HepG2 (cell line): ENCODE measurements at places on chromosomes 1 and 21. TPM values are rescaled to one million over a fixed set of nuclear protein-coding genes. Genes with fewer than 3 reads are reported as not detected.

ACTL8 gene
- 0.64 and 1.0 TPM in 2 replicates for total RNA-seq

TRIM63 gene
- not detected in 2 replicates for total RNA-seq

LYPD8 gene
- not detected in 2 replicates for total RNA-seq

C1orf56 gene
- 0.74 and 1.5 TPM in 2 replicates for total RNA-seq

SLFNL1 gene
- 0.07 TPM in 1 of 2 replicates, not detected in the other for total RNA-seq

GRCh38 chr1:85577419-85578320 is 2.9 kb upstream of the CCN1 start:
- DNase-seq: no peak
- no peaks in the 10 kb centered on the region; the same call in 1 of the 2 replicates for H3K27me3 ChIP-seq
- H3K4me3 ChIP-seq: peak overlapping the region; percentile 90
- no peak overlapping the region for H3K27ac ChIP-seq
- no peaks in the 10 kb centered on the region for H3K36me3 ChIP-seq

DNA sequence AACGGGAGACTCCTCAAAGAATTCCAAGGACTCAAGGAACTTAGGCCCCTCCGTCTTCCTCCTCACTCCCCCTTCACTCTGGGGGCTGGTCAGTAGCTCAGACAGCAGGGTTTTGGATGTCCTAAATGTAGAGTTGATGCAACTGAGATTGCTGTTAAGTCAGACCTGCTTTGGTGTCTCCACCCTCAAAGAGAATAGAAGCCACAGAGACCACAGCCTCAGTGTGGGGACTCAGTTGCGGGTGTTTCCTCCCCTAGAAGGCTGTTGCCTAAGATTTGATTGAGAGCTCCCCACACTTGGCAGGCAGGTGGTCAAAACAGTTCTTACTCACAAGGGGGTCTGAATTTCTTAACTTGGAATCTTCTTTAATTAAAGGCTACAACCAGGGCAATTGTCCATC is 7.6 kb downstream of the MAN1C1 start:
- H3K27ac ChIP-seq: no peak overlapping the region
- no peak overlapping the region for H3K4me3 ChIP-seq
- DNase-seq: no peak
- no peaks in the 10 kb centered on the region for H3K36me3 ChIP-seq

- H3K4me3 ChIP-seq: no peak overlapping the region
- no peak overlapping the region for H3K27ac ChIP-seq
- no peaks in the 10 kb centered on the region for H3K27me3 ChIP-seq
- DNase-seq: no peak
Observed at GRCh38 chr21:22278366-22278765, 1280.2 kb downstream of the NCAM2 start.

- DNase-seq: no peak
- no peaks in the 10 kb centered on the region for H3K27me3 ChIP-seq
- H3K27ac ChIP-seq: no peak overlapping the region
- no peaks in the 10 kb centered on the region for H3K4me1 ChIP-seq
- no peaks in the 10 kb centered on the region for H3K36me3 ChIP-seq
Observed at GRCh38 chr1:89277725-89278124, 5.1 kb upstream of the GBP5 start.

DNA sequence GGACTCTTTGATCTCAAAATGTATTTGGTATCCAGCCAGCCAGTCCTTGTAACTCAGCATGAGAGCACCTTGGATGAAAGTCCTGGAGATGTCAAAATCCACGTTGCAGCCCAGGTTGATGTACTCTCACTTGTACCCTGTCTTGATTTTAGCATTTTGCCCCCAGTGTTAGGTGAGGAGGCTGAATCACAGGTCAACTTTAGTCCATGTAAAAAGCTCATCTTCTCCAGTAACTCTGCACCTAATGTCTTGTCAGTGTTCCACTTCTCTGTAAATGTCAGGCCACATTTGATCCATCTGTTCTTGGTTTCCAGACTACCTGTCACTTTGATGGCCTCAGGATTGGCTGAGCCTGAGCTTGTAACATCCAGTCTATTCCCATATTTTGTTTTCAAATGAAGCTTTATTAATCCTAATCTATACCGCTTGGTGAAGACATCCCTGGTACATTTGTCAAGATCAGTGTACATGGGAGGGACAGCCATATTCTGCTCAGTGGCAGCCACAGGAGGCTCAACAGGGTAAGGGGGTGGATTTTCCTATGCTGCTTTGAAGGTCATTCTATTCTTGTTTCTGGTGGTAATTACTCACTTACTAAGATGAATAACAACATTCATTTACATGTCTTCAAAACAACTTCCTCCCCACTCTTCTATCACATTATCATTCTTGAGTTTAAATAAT is 24.1 kb upstream of the FCRL3 start:
- no peaks in the 10 kb centered on the region for H3K4me1 ChIP-seq
- no peaks in the 10 kb centered on the region; the same call in 1 of the 2 replicates for H3K27me3 ChIP-seq
- H3K4me3 ChIP-seq: no peak overlapping the region
- DNase-seq: no peak
- H3K27ac ChIP-seq: no peak overlapping the region

DNA sequence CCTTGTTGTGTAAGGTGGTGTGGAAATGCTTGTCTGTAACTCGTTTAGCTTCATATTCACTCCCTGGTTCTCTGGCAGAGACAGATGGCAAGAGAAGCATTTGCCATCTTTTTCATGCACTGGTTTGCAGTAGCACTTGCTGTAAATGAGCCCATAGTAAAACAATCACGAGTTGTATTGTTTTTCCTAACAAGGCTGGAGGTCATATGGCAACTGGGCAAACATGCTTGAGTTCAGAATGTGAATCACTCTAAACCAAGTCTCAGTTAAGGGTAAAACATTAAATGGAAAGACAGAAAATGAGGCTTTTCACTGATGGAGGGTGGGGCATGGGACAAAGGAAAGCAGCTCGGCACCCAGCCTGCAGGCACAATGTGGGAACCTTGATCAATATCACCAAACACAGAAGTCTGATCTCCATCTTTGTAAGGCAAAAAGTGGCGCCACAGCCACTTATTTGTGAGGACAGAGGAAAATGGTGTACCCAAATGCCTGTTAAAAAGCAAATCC is 26.5 kb upstream of the LPAR3 start:
- DNase-seq: no peak
- no peak overlapping the region for H3K4me3 ChIP-seq
- H3K27me3 ChIP-seq: no peaks in the 10 kb centered on the region
- no peaks in the 10 kb centered on the region for H3K36me3 ChIP-seq

- H3K4me3 ChIP-seq: no peak overlapping the region
- no peaks in the 10 kb centered on the region for H3K4me1 ChIP-seq
- no peaks in the 10 kb centered on the region for H3K36me3 ChIP-seq
- no peak for DNase-seq
- H3K27ac ChIP-seq: no peak overlapping the region
Observed at GRCh38 chr1:201759194-201759815, 69.7 kb upstream of the IPO9 start.

GRCh38 chr1:235429143-235429542 is 61.9 kb downstream of the TBCE start:
- H3K27ac ChIP-seq: no peak overlapping the region
- H3K36me3 ChIP-seq: peaks cover 3% of the 10 kb centered on the region
- H3K27me3 ChIP-seq: no peaks in the 10 kb centered on the region
- no peak overlapping the region for H3K4me3 ChIP-seq
- H3K4me1 ChIP-seq: no peaks in the 10 kb centered on the region

- peak; percentile 46 for DNase-seq
- peak overlapping the region; percentile 100 for H3K27ac ChIP-seq
- no peak overlapping the region for H3K4me3 ChIP-seq
- H3K36me3 ChIP-seq: no peaks in the 10 kb centered on the region
- peaks cover 100% of the 10 kb centered on the region for H3K4me1 ChIP-seq
Observed at GRCh38 chr1:93616996-93617669, 64.5 kb downstream of the BCAR3 start.

DNA sequence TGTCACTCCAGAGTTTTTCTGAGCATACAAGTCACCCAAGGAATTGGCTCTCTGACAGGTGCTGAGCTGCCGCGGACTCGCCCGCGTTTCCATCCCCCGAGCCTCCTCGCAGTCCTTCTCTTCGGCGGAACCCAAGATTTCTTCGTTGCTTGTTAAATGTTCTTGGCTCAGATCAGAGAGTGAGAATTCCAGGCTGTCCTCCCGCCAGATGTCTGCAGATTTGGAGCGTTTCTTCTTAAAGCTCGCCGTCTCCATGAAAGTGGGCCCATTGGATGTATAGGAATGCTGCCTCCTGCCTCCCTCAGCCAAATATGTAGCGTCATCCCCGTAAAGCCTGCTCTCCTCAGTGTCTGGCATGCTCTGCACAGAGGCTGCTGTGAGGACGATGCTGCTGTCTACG is 77.8 kb downstream of the TIAM1 start:
- DNase-seq: no peak
- no peaks in the 10 kb centered on the region for H3K4me1 ChIP-seq
- H3K4me3 ChIP-seq: no peak overlapping the region
- H3K27me3 ChIP-seq: no peaks in the 10 kb centered on the region
- no peak overlapping the region for H3K27ac ChIP-seq

GRCh38 chr1:94302497-94302896 is 65.1 kb upstream of the ARHGAP29 start:
- no peak for DNase-seq
- no peaks in the 10 kb centered on the region for H3K27me3 ChIP-seq
- no peaks in the 10 kb centered on the region for H3K36me3 ChIP-seq
- H3K4me3 ChIP-seq: no peak overlapping the region
- peaks cover 56% of the 10 kb centered on the region for H3K4me1 ChIP-seq
- no peak overlapping the region for H3K27ac ChIP-seq

GRCh38 chr21:34201481-34201858 is 128.1 kb downstream of the MRPS6 start:
- H3K36me3 ChIP-seq: no peaks in the 10 kb centered on the region
- H3K27me3 ChIP-seq: no peaks in the 10 kb centered on the region
- H3K27ac ChIP-seq: peak overlapping the region; percentile 70
- peaks cover 52% of the 10 kb centered on the region for H3K4me1 ChIP-seq
- H3K4me3 ChIP-seq: peak overlapping the region; percentile 61
